Naive thymus-derived CD4-positive, alpha-beta T cell (primary cell): ENCODE measurements at places on chromosomes 5 and 9. TPM values are rescaled to one million over a fixed set of nuclear protein-coding genes. Genes with fewer than 3 reads are reported as not detected.

DNA sequence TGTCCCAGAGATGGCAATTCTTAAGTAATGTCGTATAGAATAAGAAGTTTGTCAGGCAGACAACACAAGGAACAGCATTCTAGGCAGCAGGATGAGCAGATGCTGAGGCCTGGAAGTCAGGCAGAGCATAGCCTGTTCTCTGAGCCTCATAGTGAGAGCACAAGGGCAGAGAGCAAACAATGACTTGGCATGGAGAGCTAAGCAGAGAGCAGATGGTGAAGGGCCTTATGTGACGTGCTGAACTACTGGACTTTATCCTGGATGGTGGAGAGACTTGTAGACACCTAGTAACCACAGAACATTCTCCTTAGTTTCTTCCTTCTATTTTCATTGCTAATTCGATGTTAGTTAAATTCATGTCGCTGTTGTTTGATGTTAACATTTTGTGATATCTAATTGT is 60.1 kb downstream of the KCTD16 start:
- no peaks in the 10 kb centered on the region for H3K4me1 ChIP-seq
- no peak for DNase-seq
- H3K4me3 ChIP-seq: no peak overlapping the region
- H3K36me3 ChIP-seq: no peaks in the 10 kb centered on the region

DNA sequence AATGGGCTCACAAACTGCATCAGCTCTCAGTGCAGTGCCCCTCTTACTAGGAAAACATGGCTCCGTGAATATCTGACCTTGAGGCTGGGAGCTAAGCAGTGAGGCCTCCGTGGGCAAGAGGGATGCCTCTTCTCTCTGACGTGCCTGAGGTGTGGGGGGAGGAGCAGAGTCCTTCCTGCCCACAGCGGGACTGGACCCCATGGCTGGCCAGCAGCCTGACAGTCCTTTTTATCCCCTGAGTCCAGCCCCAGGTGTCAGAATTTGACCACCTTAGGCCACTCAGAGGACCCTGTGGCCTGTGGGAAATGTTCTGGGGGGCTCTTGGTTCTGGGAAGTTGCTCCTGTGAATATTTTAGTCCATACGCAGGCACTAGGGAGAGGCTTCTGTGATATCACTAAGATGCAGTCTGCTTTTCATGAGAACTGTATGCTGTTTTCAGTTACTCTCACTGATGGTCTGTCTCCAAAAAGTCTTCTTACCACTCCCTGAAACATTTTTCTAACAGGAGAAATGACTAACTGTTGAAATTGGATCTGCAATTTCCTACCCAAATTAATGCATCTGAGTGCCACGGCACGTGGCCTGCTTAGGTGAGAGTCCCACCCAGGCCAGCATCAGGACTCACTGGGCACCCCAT is 23.4 kb downstream of the ANGPTL2 start:
- no peak overlapping the region for H3K4me3 ChIP-seq
- no peaks in the 10 kb centered on the region for H3K4me1 ChIP-seq
- H3K36me3 ChIP-seq: no peaks in the 10 kb centered on the region
- no peak for DNase-seq

DNA sequence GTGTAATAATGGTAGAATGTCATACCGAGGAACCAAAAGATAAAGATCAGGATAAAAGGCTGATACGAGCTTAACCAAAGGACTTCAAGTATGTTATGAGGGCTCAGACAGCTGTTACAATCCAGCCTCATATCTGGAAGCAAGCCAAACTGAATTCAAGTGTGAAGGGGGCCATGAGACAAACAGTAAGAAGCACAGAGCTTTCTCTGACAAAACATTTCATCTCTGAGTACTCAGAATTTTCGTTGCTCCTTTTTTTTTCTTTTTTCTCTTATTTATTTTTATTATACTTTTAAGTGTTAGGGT is 52.9 kb upstream of the CD180 start:
- H3K4me3 ChIP-seq: no peak overlapping the region
- no peaks in the 10 kb centered on the region for H3K27me3 ChIP-seq
- H3K4me1 ChIP-seq: peaks cover 8% of the 10 kb centered on the region
- no peaks in the 10 kb centered on the region for H3K36me3 ChIP-seq

DNA sequence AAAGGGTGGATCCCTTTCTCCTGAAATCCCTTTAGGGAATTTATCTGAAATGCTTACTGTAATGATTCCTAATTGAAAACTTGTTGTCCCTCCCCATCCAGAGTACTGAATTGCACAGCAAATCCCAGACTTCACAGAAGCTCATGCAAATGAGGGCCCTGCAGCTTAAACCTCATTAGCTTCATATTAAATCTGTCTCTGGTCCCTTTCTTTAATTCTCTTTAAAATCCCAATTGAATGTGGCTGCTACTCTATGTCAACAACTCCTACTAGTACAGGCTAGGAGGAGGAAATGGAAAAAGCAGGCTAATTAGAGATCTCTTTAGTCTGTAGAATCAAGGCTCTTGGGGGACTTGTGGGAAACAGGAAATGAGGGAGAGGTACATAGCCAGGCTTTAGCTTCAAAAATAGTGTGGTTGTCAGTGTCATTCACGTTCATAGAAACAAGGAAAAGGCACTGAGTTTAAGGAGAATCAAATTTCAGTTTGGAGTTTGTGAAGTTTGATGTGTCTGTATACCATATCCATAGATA is 191.3 kb upstream of the PRDM9 start:
- no peaks in the 10 kb centered on the region for H3K36me3 ChIP-seq
- DNase-seq: no peak
- no peaks in the 10 kb centered on the region for H3K27me3 ChIP-seq
- no peaks in the 10 kb centered on the region for H3K4me1 ChIP-seq
- no peak overlapping the region for H3K4me3 ChIP-seq
- no peak overlapping the region for H3K27ac ChIP-seq

DNA sequence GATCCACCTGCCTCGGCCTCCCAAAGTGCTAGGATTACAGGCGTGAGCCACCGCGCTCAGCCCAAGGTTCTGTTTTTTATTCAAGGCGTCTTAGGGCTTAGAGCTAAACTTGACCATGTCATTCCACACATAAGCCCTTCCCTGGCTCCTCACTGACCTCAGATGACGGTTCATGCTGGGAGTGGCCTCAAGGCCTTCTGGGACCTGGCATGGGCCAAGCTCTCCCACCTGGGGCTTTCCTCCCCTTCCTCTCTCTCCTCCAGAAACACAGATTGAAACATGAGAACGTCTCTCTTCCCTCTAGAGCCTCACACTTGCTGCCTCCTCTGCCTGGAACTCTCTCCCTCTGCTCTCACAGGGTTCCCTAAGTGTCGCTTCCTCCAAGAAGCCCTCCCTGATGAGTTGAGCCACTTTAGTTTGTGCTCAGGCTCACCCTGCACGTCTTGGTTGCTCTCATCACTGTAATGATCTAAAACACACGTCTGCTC is 155.6 kb upstream of the IER5L start:
- no peaks in the 10 kb centered on the region for H3K36me3 ChIP-seq
- no peak for DNase-seq
- no peak overlapping the region for H3K27ac ChIP-seq
- H3K4me3 ChIP-seq: no peak overlapping the region
- H3K27me3 ChIP-seq: no peaks in the 10 kb centered on the region

DNA sequence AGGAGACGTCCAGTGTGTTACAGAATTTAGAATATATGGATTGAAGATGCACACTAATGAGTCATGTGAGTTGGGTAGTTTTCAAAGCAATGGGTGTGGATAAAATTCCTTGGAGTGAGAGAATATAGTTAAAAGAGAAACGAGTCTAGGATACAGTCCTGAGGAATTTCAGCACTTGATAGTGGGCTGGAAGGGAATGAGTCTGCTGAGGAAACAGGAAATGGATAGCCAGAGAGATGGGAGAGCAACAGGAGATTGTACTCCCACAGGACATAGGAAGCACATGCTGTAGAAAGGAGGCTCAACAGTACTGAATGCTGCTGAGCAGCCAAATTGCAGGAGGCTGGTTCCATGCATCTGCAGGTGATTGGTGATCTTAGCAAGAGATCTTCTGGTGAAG is 68.1 kb downstream of the FBN2 start:
- H3K27me3 ChIP-seq: no peaks in the 10 kb centered on the region
- no peaks in the 10 kb centered on the region for H3K36me3 ChIP-seq
- no peak for DNase-seq

DNA sequence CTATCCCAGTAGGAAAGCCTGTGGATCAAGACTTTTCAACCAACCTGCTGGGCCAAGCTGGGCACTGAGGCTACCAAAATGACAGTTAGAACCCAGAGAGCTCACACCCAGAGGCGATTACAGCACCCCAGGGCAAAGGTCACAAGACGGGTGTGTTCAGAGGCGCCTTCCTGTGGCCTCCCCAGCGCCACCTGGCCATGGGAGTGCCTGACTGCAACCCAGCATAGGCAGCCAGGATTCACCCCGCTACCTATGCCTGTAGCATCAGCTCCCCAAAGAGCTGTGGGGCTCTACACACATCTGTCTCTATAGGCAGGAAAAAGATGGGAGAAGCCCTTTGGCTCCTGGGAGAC is 33.5 kb downstream of the PDGFRB start:
- DNase-seq: no peak
- no peaks in the 10 kb centered on the region for H3K36me3 ChIP-seq
- no peak overlapping the region for H3K27ac ChIP-seq
- H3K4me1 ChIP-seq: no peaks in the 10 kb centered on the region

GRCh38 chr5:72372331-72372730 is 52.2 kb downstream of the PTCD2 start:
- DNase-seq: no peak
- no peaks in the 10 kb centered on the region for H3K36me3 ChIP-seq
- no peaks in the 10 kb centered on the region for H3K27me3 ChIP-seq

DNA sequence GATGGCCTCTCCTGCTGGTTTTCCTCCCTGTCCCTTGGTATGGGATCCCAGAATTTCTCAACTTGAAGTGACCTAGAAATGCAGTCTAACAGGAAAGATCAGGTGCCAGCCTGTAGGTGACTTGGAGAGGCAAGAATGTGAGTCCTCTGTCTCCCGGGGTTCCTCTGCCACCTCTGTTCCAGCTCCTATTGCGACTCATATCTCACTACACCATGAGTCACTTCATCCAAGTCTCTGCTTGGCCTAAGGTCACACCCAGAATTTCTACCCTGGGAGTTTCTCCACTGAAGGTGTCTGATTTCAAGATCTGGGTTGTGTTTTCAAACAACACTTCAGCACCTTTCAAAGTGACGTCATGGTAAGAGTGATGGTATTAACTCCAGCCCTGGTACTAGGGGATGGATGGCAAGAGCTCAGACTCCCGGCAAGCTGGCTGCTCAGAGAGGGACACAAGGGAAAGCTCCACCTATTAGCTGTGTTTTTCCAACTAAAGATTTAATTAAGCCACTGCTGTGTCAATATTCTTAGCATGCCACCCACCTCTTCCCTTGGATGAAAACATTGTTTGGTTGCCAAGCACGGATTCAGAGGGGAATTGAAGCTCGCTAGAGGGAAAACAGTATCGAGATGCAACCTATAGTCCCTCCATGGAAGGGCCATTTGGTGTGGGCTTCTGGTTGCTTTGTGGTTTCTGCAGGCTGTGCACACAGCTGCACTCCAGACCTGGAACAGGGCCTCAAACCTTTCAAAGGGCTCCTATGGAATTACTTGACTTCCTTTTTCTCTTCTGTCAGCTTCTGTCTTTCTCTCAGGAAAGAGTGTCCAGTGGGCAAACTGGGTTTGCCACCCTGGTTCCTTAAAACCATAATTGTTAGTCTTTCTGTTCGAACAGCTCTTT is 205.7 kb downstream of the GAS1 start:
- H3K4me3 ChIP-seq: no peak overlapping the region
- no peaks in the 10 kb centered on the region for H3K27me3 ChIP-seq
- DNase-seq: no peak
- no peaks in the 10 kb centered on the region for H3K4me1 ChIP-seq
- no peak overlapping the region for H3K27ac ChIP-seq

GRCh38 chr5:124474528-124475215 is 271.8 kb downstream of the ZNF608 start:
- no peaks in the 10 kb centered on the region for H3K4me1 ChIP-seq
- H3K27me3 ChIP-seq: no peaks in the 10 kb centered on the region
- DNase-seq: no peak
- H3K4me3 ChIP-seq: no peak overlapping the region
- no peak overlapping the region for H3K27ac ChIP-seq

DNA sequence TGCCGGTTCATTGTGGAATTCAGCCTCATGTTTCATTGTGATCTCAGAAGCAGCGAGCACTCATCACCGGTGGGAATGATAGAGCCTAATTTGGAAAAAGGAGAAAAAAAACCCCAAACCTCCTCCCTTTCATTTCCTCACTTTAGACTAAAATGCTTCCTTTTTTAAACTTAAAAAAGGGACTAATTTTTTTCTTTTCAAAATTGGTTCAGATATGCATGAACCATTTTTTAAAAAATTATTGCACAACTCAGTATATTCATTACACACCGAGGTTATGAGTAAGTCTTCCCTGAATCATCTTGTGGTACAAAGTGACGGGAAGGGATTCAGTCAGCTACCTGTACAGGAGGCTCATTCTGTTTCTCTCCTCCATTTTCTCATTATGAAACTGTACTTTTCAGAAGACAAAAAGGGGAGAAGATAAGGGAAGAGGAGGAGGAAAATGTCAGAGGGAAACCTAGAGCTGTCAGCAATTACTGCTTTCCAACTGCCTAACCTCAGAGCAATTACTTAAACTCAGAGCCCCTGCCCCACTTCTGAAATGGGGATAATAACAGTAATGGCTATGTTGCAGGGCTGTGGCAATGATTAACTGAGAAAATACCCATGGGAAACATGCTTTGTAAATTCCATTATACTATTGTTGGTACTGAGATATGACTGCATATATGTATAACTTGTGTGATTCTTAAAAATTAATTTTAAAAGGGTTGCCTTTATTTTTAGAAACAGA is 24.0 kb downstream of the GALNT10 start:
- no peaks in the 10 kb centered on the region for H3K36me3 ChIP-seq
- no peaks in the 10 kb centered on the region for H3K27me3 ChIP-seq
- no peak overlapping the region for H3K27ac ChIP-seq
- no peaks in the 10 kb centered on the region for H3K4me1 ChIP-seq
- DNase-seq: no peak

- peaks cover 21% of the 10 kb centered on the region for H3K36me3 ChIP-seq
- no peaks in the 10 kb centered on the region for H3K4me1 ChIP-seq
- no peaks in the 10 kb centered on the region for H3K27me3 ChIP-seq
Observed at GRCh38 chr9:100011062-100011681, 87.6 kb downstream of the ERP44 start.

- no peak overlapping the region for H3K27ac ChIP-seq
- no peaks in the 10 kb centered on the region for H3K4me1 ChIP-seq
- no peak overlapping the region for H3K4me3 ChIP-seq
- DNase-seq: no peak
- H3K36me3 ChIP-seq: no peaks in the 10 kb centered on the region
- no peaks in the 10 kb centered on the region for H3K27me3 ChIP-seq
Observed at GRCh38 chr5:149381261-149381985, 2.3 kb upstream of the IL17B start.

GRCh38 chr5:78103232-78103918 is 191.1 kb downstream of the AP3B1 start:
- no peak overlapping the region for H3K27ac ChIP-seq
- no peaks in the 10 kb centered on the region for H3K4me1 ChIP-seq
- H3K36me3 ChIP-seq: no peaks in the 10 kb centered on the region
- no peak overlapping the region for H3K4me3 ChIP-seq
- no peaks in the 10 kb centered on the region for H3K27me3 ChIP-seq

- DNase-seq: no peak
- no peak overlapping the region for H3K27ac ChIP-seq
- H3K27me3 ChIP-seq: no peaks in the 10 kb centered on the region
- H3K4me1 ChIP-seq: no peaks in the 10 kb centered on the region
Observed at GRCh38 chr9:74556685-74557084, 59.5 kb downstream of the RORB start.

The ZNF883 gene
- 1.4 TPM for polyA plus RNA-seq

The NEURL1B gene
- not detected for polyA plus RNA-seq

The PDE6A gene
- not detected for polyA plus RNA-seq

The TMEM171 gene
- polyA plus RNA-seq: not detected

The NAIP gene
- polyA plus RNA-seq: 1.2 TPM

The MYOT gene
- polyA plus RNA-seq: not detected
